ENCODE measurements at places on chromosomes 6 and 20.

- H3K36me3 ChIP-seq = peaks cover 16% of the 10 kb centered on the region
- no peaks in the 10 kb centered on the region for H3K27me3 ChIP-seq
- H3K4me1 ChIP-seq = peaks cover 24% of the 10 kb centered on the region
- no peak for DNase-seq
Observed at GRCh38 chr20:10572853-10573252, 100.9 kb downstream of the JAG1 start.

DNA sequence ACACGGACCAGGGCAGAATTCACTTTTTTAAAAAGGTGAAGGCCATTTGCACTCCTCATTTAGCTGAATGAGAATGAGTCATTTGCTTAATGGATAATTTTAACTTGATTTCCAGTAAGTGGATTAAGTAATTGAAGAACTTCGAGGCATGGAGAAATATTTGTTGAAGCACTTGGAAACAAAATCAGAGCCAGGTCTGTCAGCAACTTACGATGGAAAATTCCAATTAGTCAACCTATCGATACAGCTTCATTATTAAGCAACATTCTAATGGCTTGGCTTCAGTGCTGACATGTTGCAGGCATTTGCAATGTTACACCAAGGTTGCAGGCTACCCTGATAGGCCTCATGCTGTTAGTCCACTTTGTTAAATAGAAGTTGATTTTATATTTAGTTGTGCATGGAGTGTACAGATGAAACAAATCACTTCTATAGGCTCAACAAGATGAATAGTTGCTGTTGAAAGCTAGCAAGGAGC, 423.5 kb upstream of the SLC35B3 start:
- H3K36me3 ChIP-seq = no peaks in the 10 kb centered on the region
- no peak overlapping the region for H3K4me3 ChIP-seq
- no peaks in the 10 kb centered on the region for H3K4me1 ChIP-seq
- no peaks in the 10 kb centered on the region for H3K27me3 ChIP-seq
- no peak for DNase-seq

DNA sequence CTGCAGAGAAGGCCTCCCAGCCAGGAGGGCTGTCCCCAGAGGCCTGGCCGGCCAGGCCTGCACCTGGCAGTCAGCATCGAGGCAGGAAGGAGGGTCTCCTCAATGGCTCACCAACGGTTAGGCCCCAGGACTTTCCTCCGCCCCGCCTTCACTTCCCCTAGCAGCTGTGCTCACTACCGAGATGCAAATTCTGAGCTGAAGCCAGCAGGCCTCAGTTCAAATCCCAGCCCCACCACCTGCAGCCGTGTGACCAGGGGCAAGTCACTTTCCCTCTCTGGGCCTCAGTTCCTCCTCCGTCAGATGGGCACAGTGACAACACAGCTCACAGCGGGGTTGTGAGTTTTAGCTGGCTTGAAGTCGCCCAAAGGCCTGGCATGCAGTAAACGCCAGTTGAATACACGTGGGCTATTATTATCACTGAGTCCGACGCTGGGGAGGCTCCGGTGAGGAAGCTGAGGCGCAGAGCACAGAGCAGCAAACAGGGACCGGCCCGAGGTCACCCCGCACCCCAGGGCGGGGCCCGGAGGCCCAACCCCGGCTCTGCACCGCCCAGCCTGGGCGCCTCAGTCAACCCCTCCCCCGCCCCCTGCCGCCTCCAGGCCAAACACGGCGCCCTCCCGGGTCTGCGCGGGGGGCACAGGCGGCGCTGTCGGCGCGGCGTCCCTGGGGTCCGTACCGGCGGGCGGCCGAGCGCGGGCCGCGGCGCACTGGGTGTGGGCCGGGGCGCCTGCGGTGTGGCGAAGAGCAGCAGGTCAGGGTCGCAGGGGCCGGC, 671 bp downstream of the E2F1 start:
- no peaks in the 10 kb centered on the region for H3K27me3 ChIP-seq
- peak; percentile 79 for DNase-seq
- peak overlapping the region; percentile 94 for H3K27ac ChIP-seq
- H3K36me3 ChIP-seq = peaks cover 27% of the 10 kb centered on the region

DNA sequence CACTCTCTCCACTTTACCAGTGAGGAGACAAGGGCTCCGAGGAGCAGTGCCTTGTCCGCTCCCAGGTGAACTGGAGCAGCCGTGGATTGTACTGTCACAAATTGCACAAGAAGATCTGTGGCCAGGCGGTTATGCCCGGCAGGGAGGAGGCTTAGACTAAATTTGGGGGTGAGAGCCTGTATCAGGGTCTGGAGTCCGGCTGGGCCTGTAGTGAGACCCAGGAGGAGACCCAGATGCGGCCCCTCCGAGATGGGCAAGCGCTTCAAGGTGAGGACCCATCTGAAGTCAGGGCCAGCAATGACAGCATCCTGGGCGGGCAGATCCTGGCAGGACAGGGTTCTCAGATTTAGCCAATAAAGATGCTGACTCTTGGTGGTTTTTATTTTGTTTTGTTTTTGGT, 27.6 kb downstream of the BANF2 start:
- no peaks in the 10 kb centered on the region for H3K4me1 ChIP-seq
- peaks cover 40% of the 10 kb centered on the region for H3K27me3 ChIP-seq
- H3K27ac ChIP-seq = no peak overlapping the region
- no peaks in the 10 kb centered on the region for H3K36me3 ChIP-seq
- DNase-seq = no peak

- H3K4me1 ChIP-seq = peaks cover 12% of the 10 kb centered on the region
- peak; percentile 76 for DNase-seq
- H3K36me3 ChIP-seq = no peaks in the 10 kb centered on the region
- H3K4me3 ChIP-seq = peak within 1 kb of the TSS; percentile 84
- H3K27me3 ChIP-seq = no peaks in the 10 kb centered on the region
- peak within 1 kb of the TSS; percentile 88 for H3K27ac ChIP-seq
Observed at GRCh38 chr20:33490023-33490933, at the start of gene CBFA2T2. Gene CBFA2T2, plus strand, starts transcription at chr20:33490096. Its CDS starts 172 bp downstream, at chr20:33490268.

GRCh38 chr6:9463311-9463710, 951.6 kb downstream of the TFAP2A start:
- no peak for DNase-seq
- no peak overlapping the region for H3K4me3 ChIP-seq
- H3K36me3 ChIP-seq = no peaks in the 10 kb centered on the region
- H3K27ac ChIP-seq = no peak overlapping the region
- H3K27me3 ChIP-seq = no peaks in the 10 kb centered on the region

DNA sequence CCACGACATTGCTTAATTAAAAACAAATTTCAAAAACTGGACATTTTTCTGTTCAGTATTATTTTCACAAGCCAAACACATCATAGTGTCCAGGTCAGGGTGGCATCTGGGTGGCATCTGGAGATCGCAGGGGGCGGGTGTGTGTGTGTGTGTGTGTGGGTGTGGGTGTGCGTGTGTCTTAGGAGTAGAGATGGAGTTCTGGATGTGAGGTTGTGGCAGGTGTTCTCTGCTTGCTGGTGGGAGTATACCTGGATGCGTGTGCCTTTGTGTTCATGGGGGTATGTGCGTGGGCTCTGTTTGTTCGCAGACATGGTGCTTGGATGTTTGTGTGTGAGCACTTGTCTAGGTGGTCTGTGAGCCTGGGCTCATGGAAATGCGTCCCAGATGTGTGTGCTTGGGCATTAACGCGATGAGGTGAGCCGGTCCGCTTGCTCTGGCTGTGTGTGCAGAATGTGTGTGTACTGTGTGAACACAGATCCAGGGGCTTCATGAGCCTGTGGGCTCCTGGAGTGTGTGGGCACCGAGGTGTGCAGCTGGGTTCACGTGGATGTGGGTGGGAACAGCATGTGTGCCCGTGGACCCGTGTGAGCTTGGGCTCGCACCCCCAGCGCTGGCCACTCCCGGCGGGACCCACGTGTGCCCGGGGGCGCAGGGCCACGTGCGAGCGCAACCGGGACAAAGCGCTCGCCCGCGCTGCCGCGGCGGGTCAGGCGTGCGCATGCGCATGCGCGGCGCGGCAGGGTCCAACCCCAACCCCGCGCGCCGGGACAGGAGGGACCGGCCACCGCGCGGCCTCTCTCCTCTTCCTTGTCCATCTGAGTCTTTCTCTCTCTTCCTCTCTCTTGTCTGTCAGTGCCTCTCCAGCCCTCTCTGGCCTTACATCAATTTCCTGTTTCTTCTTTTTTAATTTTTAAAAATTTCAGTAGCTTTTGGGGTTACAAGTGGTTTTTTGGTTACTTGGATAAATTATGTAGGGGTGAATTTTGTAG, 60.4 kb downstream of the SRC start:
- peak overlapping the region; percentile 51 for H3K4me3 ChIP-seq
- peak; percentile 42 for DNase-seq
- no peak overlapping the region for H3K27ac ChIP-seq
- H3K4me1 ChIP-seq = peaks cover 25% of the 10 kb centered on the region

DNA sequence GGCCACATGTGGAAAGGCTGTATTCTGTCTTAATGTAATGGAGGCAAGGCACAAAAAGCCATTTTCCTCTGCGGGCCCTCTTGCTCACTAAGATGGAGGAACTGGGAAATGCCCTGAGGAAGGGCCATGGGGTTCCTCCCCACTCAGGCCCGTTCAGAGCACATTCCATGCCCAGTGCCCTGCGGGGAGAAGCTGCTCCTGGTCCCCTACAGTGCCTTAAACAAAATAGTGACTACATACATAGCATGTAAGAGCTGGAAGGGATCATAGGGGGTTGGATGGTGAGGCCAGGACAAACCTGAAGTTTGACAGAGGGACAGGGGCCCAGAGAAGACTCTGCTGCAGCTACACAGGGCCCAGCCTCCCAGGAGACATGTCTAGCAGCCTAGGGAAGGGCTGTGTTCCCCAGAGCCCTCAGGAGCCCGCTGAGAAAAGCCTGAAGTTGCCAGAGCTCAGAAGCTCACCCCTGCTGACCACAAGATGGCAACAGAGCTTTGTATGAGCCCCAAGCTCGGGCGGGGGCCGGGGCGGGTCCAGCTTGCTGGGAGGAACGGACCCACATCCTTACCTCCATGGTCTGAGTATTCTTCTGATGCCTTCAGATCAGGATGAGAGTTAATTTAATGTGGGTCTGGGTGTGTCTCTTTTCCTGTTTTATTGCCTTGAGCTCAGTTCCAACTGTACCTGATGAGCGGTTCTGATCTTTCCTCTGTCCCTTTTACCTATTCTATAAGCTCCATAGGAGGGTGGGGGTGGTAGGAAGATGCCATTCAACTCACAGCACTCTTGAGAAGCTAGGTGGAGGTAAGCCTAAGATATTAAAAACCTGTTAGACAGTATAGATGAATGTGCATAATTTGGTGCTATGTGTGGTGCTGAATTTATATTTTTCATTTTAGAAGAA, 242.9 kb downstream of the CDC5L start:
- DNase-seq = peak; percentile 53
- H3K27ac ChIP-seq = no peak overlapping the region
- peaks cover 24% of the 10 kb centered on the region for H3K4me1 ChIP-seq
- H3K36me3 ChIP-seq = no peaks in the 10 kb centered on the region
- H3K27me3 ChIP-seq = peaks cover 20% of the 10 kb centered on the region

GRCh38 chr6:137353346-137353745, 134.2 kb upstream of the IFNGR1 start:
- no peaks in the 10 kb centered on the region for H3K36me3 ChIP-seq
- no peak overlapping the region for H3K27ac ChIP-seq
- no peak overlapping the region for H3K4me3 ChIP-seq
- peaks cover 14% of the 10 kb centered on the region for H3K27me3 ChIP-seq

GRCh38 chr6:161407115-161407514, 133.3 kb upstream of the AGPAT4 start:
- DNase-seq = no peak
- H3K4me1 ChIP-seq = no peaks in the 10 kb centered on the region
- H3K4me3 ChIP-seq = no peak overlapping the region
- H3K36me3 ChIP-seq = no peaks in the 10 kb centered on the region
- no peak overlapping the region for H3K27ac ChIP-seq

DNA sequence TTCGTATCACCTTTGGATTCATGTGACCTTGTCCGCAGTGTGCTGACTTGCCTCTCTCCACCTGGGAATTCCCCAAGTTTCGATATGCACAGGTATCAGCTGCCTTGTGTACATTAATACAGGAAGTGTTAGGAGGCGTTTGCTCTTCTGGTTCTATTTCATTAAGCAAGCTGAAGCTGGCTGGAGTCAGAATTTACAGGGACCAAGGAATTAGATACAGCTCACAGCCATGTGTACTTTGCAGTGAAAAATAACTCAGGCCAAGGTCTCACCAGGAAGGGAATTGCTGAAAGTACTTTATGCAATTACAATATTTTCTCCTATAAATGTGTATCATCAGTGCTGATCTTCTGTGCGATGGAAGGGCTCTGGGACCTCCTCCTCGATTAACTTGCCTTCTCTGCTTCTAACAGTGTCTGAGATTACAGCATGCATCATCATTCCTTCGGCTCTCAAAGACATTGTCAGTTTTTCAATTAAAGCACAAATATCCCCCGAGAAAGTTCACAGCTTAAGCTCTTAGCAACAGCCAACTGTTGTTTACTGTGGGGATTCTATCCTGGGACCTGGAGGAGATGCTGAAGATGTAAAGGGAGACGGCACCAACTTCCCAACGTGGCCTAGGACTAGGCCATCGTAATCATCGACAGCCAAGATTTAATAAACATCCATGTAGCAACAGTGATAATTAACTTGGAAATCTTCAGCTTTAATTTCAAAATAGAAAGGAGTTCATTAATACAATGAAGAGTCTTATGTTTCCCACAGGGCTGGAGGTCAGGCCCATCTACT, 13.8 kb upstream of the TIAM2 start:
- no peaks in the 10 kb centered on the region for H3K27me3 ChIP-seq
- DNase-seq = no peak
- no peaks in the 10 kb centered on the region for H3K4me1 ChIP-seq
- no peaks in the 10 kb centered on the region for H3K36me3 ChIP-seq

DNA sequence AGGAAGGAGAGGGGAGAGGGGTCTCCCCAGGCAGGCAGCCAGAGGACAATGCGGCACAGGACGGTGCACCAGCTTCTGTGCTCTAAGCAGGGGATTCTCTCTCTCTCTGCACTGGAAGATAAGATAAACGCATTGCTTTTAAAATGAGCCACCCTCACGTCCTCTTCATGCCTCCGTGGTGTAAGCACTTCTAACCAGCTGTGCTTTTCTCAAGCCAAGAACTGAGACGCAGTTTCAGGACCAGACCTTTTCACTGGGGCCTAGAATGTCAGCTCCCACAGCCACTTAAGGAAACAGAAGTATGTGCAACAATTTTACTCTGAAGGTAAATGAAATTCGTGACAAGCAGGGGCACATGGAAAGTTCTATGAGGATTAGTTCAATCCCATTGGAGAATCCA, 82.4 kb downstream of the PSMB1 start:
- peaks cover 3% of the 10 kb centered on the region for H3K36me3 ChIP-seq
- DNase-seq = no peak
- no peak overlapping the region for H3K4me3 ChIP-seq
- no peak overlapping the region for H3K27ac ChIP-seq
- no peaks in the 10 kb centered on the region for H3K27me3 ChIP-seq

- H3K27ac ChIP-seq = no peak overlapping the region
- H3K4me1 ChIP-seq = no peaks in the 10 kb centered on the region
- no peaks in the 10 kb centered on the region for H3K36me3 ChIP-seq
- no peaks in the 10 kb centered on the region for H3K27me3 ChIP-seq
Observed at GRCh38 chr6:128532136-128532535, 11.7 kb upstream of the PTPRK start.

- H3K27me3 ChIP-seq = no peaks in the 10 kb centered on the region
- no peak for DNase-seq
- no peaks in the 10 kb centered on the region for H3K4me1 ChIP-seq
- H3K36me3 ChIP-seq = no peaks in the 10 kb centered on the region
- no peak overlapping the region for H3K27ac ChIP-seq
Observed at GRCh38 chr6:74870403-74870802, 335.4 kb downstream of the COL12A1 start.

All from activated naive CD4-positive, alpha-beta T cell treated with anti-CD3 and anti-CD28 coated beads, Interleukin-2, amount 10 ng/mL, durations not matched to agents 7 days and 5 days (primary cell).